Stimulated activated CD8-positive, alpha-beta memory T cell treated with anti-CD3 and anti-CD28 coated beads, Interleukin-7, amount 100 ng/mL, for 1 hour (primary cell): ENCODE measurements at places on chromosomes 16 and 17.
A peak's percentile ranks its signal among the peaks of the same experiment; 100 is the strongest.

GRCh38 chr17:66210208-66210574 lies 18.3 kb upstream of the CEP112 start:
- DNase-seq = no peak

DNA sequence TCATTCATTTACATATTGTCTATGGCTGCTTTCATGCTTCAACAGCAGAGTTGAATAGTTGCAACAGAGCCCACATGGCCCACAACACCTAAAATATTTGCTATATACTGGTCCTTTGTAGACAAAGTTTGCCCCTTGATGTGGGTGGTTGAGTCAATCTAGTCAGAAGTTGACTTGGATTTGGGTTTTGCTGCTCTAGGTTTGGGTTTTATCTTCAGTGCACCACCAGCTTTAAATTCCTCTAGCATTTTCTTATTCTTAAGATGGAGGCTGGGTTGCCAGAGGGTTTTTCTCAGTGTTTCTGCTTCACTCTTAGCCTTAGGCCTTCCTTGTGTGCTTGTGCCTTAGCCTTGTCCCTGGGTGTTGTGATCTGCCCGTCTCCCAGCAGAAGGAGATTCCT lies 51.0 kb downstream of the CCDC182 start:
- DNase-seq = no peak

DNA sequence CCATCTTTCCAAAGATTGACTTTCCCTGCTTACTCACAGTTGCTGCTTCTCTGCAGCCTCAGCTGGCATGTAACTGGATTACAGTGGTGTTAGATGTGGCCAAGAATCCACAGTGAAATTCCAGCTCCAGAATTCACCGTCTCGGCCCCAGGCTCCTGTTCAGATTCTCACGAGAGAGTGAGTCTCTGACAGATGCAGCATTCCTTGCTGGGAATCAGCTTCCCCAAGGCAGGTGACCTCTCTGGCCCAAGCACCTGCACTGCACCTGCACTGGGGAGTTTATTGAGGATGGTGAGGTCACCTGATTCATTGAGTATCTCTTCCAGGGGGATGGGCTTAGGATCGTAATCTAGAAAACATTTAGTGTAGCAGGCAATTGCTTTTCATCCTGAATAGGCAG lies 600.5 kb upstream of the RBFOX1 start:
- DNase-seq = no peak

- DNase-seq = no peak
Observed at GRCh38 chr17:49407086-49407485, 7.6 kb downstream of the PHB1 start.

DNA sequence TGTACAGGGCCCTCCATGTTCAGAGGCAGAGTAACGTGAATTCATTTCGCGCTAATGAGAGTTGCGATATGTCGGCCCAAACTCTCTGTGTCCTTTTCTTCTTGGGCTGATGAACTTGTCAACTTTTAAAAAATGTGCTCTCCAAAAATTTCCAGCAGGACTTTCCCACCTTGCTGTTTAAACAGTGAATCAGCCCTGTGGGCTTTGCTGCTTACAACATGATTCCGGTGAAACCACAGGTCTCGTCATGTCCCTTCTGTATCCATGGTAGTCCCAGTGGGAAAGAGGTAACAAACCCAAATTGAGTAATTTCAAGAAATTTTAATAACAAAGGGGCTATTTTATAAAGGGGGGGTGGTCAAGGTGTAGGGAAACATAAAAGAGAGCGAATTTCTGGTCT lies 612.9 kb downstream of the MAF start:
- no peak for DNase-seq

- DNase-seq = no peak
Observed at GRCh38 chr16:23254338-23254737, 47.8 kb upstream of the SCNN1B start.

GRCh38 chr17:67021743-67022450 lies 22.5 kb upstream of the CACNG1 start:
- DNase-seq = no peak

- DNase-seq = no peak
Observed at GRCh38 chr17:37327341-37328090, 48.3 kb upstream of the C17orf78 start.

GRCh38 chr16:47613251-47613650 lies 152.1 kb downstream of the PHKB start:
- no peak for DNase-seq

DNA sequence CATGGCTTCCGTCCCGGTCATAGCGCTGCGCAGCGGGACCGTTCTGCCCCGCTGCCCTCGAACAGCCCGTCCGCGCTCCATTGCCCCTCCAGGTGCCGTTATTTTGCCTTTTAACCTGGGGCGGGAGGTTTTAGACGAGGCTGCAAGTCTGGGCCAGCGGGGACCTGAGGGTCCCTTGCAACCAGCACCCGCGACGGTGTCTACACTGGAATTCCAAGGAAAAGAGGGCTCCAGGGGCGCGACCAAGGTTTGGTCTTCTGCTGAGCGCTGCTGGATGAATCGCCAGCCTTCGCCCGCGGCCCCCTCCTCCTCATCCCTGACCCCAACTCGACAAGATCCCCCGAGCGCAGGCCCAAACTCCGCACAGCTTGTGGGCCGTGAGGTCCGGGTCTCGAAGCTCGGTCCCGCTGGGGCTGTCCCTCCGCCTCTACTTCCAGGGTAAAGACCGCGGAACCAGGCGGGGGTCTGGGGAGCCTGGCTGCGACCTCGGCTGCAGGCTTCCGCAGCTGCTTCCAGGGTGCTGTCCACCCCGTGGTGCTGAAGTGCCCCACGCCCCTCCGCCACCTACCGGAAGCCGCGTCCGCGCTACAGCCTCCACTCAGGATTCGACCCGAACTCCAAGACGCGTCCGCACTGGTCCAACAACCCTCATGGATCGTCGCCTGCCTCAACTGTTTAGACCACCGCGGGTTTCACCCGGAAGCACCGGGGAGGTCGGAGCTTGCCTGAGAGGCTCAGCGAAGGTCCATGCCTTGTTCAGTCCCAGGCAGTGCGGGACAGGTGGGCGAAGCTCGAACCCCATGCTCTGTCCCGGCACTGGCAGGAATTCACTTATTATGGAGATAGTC lies 10.1 kb upstream of the CA4 start:
- peak; percentile 27 for DNase-seq

DNA sequence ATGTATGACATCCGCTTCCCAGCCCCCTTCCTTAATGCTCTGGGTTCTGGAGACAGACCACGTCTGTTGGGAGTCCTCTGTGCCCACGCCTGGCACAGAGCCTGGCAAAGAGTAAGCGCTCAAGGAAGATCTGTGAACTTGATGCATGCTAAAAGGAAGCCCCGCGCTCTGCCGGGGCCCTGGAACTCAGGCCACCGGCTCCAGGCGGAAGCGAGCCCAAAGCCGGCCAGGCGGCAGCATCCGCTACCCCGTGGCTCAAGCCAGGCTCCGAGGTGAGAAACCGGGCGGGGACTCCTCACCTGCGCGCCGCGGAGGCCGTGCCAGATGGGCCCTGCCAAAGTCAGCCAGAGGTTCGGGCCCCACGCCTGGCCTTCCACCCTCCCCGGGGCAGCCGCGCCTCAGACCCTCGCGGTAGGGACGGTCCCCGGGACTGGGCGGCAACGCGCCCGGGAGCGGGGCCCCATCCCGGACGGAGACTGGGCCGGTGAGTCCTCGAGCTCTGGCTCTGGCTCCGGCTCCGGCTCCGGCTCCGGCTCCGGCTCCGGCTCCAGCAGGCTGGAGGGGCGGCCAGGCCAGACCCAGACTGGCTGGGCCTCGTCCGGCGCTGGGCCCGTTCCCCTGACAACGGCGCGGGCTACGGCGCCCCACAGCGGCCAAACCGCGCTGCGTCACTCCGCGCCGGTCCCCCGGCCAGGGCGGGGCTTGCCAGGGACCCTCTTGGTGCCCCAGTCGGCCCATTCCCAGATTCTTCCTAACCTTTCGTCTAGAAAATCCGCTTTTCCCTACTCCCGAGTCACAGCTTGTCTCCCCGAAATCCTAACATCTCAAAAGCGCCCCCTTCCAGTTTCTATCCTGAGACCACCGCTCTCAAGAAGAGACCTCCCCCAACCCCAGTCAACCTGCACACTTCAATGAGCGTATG lies at the start of gene ZDHHC1:
Gene ZDHHC1, minus strand, starts transcription at position 606 of the 922 bp plus-strand sequence. CDS start 8,702 bp downstream, outside the sequence.
- DNase-seq = no peak

GRCh38 chr16:57194512-57194911 lies 8.4 kb downstream of the RSPRY1 start:
- DNase-seq = no peak

DNA sequence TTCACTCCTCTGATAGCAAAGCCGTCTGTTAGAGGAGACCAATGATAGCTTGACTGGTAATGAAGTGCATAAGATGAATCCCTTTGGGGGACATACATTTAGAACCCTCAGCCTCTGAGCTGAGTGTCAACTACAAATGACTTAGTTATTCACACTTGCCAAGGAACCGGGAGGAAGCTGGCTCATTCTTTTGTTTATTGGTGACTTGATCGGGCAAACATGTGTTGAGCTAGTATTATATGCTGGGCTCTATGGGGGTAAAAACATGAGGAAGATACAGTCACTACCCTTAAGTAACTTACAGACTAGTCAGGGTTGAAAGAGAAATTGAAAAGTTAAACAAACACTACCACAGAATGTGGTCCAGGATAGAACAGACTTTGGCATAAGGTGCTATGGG lies 3.0 kb downstream of the CCL16 start:
- DNase-seq = no peak

- DNase-seq = no peak
Observed at GRCh38 chr16:72428681-72429376, 256.9 kb upstream of the PMFBP1 start.

- no peak for DNase-seq
Observed at GRCh38 chr17:77072670-77073069, 68.1 kb upstream of the SEC14L1 start.

DNA sequence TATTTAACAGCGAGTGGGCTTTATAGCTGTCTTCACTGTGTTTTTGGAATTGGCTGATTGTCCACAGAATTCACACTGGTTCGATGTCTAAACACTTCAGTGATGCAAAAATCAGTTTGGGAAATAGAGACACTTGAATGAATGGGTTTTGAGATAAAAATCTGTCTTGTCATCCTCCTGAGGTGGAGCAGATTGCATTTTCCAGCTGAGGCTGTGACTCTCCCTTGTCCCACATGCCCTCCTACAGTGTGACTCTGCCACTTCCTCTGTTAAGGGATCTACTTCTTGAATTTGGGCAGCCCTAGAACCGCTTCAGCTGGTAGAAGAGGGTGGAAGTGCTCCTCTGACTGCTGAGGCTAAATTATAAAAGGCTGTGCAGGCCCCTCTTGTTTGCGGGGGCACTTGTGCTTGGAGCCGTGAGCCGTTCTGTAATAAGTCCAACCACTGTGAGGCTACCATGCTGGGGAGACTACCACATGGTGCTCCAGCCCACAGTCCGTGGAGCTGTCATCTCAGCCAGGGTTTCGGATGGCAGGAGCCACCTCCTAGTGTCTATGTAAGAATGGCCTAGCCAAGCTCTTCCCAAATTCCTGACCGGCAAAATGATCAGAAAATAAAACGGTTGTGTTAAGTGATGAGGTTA lies 175.9 kb downstream of the SPECC1 start:
- DNase-seq = no peak

DNA sequence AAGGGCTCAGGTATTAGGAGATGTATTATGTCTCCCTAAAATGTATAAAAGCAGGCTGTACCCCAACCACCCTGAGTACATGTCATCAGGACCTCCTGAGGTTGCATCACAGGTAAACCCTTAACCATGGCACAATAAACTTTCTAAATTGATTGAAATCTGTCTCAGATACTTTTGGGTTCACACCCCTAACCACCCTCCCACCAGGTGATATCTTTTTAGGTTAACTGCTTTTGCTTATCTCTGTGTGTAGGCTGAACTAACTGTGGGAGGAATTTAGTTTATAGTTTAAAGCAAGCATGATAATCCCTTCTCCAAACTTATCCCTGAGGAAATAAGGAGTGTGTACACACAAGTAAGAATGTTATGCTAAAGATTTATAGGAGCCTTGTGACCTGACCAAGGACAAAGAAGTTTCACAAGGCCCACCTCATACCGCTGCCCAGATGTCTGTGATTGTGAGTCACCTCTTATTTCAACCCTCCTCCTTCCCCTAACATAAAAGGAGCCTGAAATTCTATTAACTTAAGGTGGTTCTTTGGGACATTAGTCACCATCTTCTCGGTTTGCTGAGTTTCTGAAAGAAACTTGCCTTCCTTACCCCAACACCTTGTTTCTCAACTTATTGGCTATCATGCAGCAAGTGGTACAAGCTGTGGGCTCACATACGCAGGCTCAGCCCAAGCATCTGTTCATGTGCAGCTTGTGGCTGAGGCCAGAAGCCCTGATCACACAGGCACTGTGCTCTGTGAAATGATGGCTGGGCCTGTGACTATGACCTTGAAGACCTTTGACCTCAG lies 11.3 kb downstream of the PRSS22 start:
- DNase-seq = no peak

DNA sequence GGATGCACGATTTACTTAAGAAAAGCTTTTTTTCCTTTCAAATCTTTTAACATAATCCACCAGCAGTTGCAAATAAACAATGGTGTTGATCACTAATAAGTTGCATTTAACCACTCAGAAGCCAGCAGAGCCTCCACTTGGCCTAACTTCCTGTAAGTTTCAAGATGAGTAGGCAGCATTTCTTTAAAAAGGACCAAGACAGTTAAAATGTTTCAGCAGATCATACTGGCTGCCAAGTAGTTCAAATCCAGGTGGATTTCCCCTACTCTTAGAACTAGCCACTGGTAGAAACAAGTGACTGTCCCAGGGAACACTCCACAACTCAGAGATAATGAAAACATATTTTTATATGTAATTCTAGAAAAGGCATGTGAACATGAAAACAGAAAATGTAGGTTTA lies 17.0 kb upstream of the RFFL start:
- no peak for DNase-seq

- no peak for DNase-seq
Observed at GRCh38 chr16:19245326-19245925, 40.1 kb upstream of the CLEC19A start.

- DNase-seq = no peak
Observed at GRCh38 chr17:48610282-48611211, at the start of gene HOXB7. Gene HOXB7, minus strand, starts transcription at chr17:48611017. Its CDS starts 99 bp downstream, at chr17:48610918.

DNA sequence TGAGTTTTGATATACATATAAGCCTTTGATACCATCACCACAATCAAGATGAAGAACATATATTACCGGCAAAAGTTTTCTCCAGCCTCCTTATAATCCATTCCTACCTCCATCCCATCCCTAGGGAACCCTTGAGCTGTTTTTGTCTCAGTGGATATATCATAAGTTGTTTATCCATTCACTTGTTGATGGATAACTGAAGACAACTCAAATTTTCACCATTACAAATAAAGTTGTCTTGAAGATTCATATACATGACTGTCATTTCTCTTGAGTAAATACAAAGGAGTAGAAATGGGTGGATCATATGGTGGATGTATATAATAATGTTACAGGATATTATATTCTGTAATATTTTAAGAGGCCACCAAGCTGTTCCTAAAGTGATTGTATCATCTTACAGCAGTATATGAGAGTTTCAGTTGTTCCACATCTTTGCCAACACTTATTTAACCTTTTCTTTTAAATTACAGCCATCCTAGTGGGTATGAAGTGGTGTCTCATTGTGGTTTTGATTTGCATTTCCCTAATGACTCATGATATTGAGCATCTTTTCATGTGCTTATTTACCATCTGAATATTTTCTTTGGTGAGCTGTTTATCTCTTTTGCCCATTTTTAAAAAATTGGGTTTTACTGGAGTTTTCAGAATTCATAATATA lies 17.4 kb downstream of the NF1 start:
- no peak for DNase-seq

- no peak for DNase-seq
Observed at GRCh38 chr17:5832886-5833285, 237.3 kb upstream of the WSCD1 start.

GRCh38 chr16:29811896-29812665 lies at the start of gene PRRT2:
Gene PRRT2, plus strand, starts transcription at chr16:29812193. Its CDS starts 862 bp downstream, at chr16:29813055.
- DNase-seq = no peak
